Cerebellum (tissue), 4 donors: ENCODE measurements at places on chromosomes 5 and 9. TPM values are rescaled to one million over a fixed set of nuclear protein-coding genes. Genes with fewer than 3 reads are reported as not detected.

The LCN2 gene
- total RNA-seq, result not detected

The VLDLR gene
- 46.4 TPM for total RNA-seq

The TMEM171 gene
- total RNA-seq, result 0.27 TPM

The CDC26 gene
- total RNA-seq, result 15.5 TPM

The DRD1 gene
- total RNA-seq, result 1.3 TPM

The IL7R gene
- 0.27 TPM for total RNA-seq

The RANBP17 gene
- 145 TPM for total RNA-seq

The ORM2 gene
- total RNA-seq, result not detected

The NR2F1-AS1 gene
- 70.1 TPM for total RNA-seq
